ENCODE measurements at places on chromosomes 6 and 20. TPM values are rescaled to one million over a fixed set of nuclear protein-coding genes. Genes with fewer than 3 reads are reported as not detected.

- DNase-seq, result no peak
Observed at GRCh38 chr20:16916165-16916564, 168.0 kb downstream of the OTOR start.

- DNase-seq, result no peak
Observed at GRCh38 chr6:165106261-165106660, 203.1 kb downstream of the C6orf118 start.

DNA sequence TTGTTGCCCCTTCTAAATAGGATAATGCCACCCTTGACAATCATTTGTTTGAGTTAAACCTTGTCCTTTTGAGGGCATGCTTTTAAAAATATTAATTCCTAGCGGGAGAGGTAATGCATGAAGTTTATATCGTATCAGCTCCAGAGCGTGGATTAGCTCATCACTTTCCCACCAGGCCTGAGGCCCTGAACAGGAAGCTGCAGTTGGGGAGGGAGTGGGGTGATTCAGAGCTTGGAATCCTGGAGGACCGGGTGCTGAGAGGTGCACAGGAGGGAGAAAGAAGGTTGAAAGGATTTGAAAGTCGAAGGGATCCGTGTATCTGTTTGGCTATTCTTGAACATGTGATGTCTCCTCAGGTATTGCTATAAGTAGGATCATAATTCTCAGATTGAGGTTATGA lies 25.0 kb downstream of the ZDHHC14 start:
- DNase-seq, result no peak

DNA sequence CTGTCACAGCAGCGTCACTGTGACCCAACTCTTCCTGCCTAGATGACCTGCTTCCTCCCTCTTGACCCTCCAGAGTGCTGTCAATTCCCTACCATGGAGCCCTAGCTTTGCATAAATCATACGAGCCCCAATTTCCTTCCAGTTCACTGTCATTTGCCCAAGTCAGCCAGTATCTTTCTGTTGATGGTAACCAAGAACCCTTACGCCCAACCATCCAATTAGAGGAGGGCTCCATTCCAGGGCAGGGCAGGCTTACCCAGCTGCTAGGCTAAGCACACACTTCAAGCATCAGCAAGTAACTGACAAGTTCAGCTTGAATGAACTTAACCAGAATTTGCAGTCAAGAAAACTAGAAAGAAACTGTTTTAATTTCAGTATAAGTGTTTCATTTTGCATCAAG lies 25.7 kb downstream of the WFDC3 start:
- DNase-seq, result no peak

- no peak for DNase-seq
Observed at GRCh38 chr6:44914141-44914540, 414.0 kb upstream of the RUNX2 start.

DNA sequence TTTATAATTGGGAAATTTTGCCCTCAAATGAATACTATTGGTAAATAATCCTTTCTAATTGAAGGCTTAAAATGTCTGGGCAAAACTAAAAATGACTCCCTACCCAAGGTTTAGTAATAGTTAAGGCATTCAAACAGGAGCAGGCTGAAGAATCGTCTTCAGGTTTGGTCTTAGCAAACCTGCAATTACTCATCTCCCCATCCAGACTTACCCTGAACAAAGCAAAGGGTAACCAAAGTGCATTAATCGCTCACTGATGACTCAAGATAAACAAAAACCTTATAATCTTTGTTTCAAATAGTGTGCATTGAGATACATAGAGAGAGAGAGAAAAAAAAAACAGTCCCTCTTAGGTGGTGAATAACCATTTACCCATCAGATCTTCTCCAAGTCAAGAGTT lies 225.5 kb downstream of the BMP2 start:
- no peak for DNase-seq

DNA sequence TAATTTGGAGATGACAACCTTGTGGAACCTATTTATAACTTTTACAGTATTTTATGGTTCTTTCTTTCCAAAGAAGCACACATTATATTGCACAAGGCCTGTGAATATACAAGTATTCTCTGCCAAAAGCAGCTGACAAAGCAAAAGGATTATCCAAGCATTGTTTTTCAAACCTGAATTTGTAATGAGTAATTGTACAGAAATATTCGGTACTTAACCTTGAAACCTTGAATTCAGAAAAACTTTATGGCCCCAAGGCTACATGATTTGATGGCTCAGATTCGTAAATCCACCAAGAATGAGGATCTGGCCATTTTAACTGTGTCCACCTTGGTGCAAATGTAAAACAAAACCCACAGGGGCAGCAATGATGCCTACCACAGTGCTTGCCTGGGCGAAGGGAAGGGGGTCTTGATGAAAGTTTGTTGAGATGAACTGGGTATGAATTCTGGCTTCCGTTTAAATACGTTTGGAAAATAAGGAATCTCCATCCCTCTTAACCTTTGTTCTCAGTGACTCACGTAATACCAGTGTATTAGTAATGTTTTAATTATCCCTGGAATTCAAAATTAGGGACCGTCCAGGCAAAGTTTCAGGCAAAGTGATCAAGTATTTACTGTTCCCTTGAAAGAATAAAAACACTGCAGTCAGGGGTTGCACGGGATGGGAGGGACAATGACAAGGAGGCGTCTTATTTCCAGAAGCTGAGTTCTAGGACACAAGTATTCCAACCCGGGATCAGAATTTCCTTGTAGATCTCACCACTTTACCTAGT lies 2.7 kb upstream of the RBM24 start:
- no peak for DNase-seq

- no peak for DNase-seq
Observed at GRCh38 chr6:165883851-165884640, 221.0 kb upstream of the PDE10A start.

- DNase-seq, result no peak
Observed at GRCh38 chr6:24454452-24454851, 34.9 kb downstream of the GPLD1 start.

GRCh38 chr6:154583546-154584188 lies 73.2 kb upstream of the CNKSR3 start:
- DNase-seq, result no peak

FAM162B gene
- total RNA-seq, result 2.5 TPM

SLC22A23 gene
- 12.5 TPM for total RNA-seq

CDH26 gene
- 0.86 TPM for total RNA-seq

COX4I2 gene
- total RNA-seq, result not detected

EYS gene
- 0.40 TPM for total RNA-seq

TCEA2 gene
- total RNA-seq, result 82.5 TPM

ADGRF1 gene
- 0.09 TPM for total RNA-seq

WFDC2 gene
- 7.4 TPM for total RNA-seq

LRRC73 gene
- total RNA-seq, result 2.1 TPM

Data from neural crest cell (in vitro differentiated cells).